Frontal cortex (tissue), 4 donors: ENCODE measurements at places on chromosomes 1 and 21.

- DNase-seq = no peak
Observed at GRCh38 chr1:20474996-20475395, 11.0 kb downstream of the CAMK2N1 start.

- DNase-seq = no peak
Observed at GRCh38 chr1:152924191-152924590, 15.8 kb downstream of the IVL start.

DNA sequence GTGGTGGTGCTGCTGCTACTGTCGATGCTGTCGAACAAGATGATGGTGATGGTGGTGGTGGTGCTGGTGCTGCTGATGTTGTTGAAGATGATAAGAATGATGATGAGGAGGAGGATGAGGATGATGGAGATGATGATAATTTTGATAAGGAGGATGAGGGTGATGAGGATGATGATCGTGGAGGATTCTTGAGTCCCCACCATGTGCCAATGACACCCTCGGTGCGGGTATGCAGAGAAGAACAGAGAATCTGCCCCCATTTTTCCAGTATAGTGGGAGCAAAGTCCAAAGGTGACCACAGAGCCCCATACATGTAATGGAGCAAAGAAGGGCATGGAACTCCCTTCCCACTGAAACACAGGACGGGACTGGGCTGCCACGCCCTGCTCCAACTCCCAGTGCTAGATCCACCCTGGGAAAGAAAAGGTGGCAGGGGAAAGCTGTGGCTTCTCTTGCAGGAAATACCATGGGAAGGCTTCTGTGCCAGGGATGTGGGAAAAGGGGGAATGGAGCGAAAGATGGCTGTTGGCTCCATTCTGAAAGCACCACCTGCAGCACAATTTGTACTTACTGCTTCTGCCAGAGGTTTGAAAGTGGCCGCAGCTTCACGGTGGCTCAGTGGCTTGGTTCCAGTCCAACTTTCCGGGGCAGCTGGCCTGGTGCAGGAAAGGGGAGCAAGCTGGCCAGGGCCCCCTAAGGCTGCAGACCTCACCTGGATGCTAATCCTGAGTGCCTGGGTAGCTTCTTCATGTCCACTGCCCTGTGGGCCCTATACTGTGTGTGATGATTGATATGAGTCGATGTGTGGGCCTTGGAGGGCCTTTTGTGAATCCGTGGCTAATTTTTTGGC lies 387.2 kb upstream of the VAMP3 start:
- no peak for DNase-seq

- no peak for DNase-seq
Observed at GRCh38 chr1:114436799-114437198, 74.2 kb downstream of the TRIM33 start.

- DNase-seq = no peak
Observed at GRCh38 chr1:116875391-116875790, 34.3 kb upstream of the PTGFRN start.
